ENCODE measurements at places on chromosomes 6 and 20.

DNA sequence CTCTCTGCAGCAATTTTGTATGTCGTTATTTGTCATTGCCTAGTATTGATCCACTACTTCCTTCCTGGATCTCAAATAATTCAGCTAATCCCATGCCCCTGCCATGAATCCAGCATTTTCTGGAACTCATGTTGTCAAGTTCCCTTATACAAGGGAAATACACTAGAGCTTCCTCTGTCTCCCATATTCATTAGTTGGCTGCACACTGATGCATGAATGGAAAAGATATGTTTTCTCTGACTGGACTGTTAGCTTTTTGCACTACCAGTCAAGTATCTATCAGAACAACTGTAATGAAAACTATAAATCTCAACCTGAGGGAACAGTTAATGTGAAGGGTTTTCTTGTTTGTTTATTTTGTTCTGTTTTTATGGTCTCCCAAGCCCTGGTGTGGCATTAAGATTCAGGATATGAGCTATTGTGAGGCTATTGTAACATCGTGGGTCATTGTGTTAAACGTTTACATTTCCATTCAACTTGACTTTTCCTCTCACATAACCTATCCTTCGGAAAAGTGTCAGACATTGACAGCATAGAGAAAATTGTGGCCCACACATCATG is 102.5 kb upstream of the FAM8A1 start:
- DNase-seq: no peak

DNA sequence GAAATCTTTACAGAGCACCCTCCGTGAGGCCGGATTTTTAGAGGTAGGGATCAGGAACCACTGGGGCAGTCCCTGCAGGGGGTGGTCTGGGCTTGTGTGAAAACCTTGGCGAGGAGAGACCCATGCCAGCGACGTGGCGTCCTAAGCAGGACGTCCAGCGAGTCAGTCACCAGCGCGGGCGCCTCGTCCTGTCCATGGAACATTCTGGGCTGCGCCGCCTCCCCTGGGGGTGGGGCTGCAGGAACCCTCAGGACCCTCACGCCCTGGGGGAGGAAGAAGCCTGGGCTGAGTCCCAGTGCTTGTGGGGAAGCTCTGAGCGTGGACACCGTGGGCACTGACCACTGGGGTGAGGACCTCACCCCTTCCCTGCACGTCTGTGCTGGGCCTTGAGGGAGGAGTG is 25.7 kb upstream of the DACT2 start:
- no peak for DNase-seq

DNA sequence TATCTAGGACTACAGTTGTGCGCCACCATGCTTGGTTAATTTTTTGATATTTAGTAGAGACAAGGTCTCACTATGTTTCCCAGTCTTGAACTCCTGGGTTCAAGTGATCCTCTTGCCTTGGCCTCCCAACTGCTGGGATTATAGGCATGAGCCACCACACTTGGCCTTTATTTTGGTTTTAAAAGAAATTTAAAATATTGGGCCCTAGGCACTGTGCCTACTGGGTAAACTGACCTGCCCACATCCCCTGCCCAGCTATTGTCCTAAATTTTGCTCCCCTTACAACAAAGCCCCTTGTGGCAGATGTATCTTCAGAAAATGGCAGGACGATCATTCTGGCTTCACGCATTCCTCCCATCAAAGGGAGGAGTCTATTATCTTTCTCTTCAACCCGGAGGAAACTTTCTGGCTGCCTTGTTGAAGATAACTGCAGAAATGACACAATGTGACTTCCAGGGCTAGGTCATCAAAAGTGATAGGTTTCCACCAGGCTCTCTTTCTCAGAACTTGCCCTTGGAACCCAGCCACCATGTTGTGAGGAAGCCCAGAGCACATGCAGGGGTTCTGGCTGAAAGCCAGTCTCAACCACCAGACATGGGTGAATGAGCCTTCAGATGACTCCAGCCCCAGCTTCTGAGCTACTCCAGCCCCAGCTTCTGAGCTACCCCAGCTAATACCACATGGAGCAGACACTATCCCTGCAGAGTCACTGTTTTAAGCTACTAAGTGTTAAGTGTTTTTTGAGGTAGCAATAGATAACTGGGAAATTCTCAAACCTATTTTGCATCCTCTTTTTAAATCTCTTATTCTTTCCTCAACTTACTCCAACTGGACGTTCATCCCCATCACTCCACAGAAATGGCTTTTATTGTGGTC is 4.6 kb upstream of the GUCA1B start:
- DNase-seq: no peak

GRCh38 chr6:10404799-10405512 is 9.9 kb downstream of the TFAP2A start:
- DNase-seq: no peak

DNA sequence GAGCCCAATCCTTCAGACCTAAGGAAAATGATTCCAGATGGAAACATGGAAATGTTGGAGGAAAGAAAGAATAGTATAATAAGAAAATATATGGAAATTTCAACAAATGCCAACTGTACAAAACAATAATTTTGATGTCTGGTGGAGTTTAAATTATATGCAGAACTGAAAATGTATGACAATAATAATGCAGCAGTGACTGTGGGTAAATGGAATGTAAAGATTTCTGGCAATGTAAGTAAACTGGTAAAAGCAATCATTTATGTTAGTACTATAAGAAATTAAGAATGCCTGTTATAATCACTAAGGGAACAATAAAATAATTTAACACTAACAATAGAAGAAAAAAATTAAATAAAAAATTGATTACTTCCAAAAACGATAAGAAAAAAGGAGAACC is 89.0 kb downstream of the EDN1 start:
- no peak for DNase-seq

DNA sequence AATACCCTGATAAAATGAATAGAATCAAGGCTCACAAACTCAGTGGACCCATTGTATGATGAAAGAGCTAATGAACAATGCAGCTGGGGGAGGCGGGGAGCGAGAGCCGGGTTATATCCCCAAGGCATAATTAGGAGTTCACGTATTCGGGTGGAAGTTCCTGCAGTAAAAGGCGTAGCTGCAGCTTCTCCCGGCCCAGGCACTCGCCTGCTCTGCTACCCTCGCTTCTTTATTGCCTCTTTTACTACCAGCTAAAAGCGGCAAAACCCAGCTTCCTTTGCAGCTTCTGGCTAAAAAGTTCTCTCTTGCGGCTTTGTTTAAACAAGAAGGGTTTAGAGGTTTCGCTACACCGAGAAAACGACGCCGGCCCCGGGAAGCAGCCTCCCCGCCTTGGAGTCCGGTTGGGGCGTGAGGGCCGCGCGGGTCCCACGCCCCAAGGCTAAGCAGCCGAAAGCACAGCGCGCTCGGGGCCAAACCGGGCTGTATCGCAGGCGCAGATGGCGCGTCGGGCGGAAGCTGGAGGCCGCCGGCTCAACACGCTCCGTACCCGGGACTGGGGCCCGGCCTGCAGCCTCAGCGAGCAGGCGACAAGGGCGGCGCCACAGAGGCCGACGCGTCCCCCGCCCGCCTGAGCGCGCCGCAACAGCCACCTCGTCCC is 1.6 kb downstream of the ZBTB2 start:
- no peak for DNase-seq

DNA sequence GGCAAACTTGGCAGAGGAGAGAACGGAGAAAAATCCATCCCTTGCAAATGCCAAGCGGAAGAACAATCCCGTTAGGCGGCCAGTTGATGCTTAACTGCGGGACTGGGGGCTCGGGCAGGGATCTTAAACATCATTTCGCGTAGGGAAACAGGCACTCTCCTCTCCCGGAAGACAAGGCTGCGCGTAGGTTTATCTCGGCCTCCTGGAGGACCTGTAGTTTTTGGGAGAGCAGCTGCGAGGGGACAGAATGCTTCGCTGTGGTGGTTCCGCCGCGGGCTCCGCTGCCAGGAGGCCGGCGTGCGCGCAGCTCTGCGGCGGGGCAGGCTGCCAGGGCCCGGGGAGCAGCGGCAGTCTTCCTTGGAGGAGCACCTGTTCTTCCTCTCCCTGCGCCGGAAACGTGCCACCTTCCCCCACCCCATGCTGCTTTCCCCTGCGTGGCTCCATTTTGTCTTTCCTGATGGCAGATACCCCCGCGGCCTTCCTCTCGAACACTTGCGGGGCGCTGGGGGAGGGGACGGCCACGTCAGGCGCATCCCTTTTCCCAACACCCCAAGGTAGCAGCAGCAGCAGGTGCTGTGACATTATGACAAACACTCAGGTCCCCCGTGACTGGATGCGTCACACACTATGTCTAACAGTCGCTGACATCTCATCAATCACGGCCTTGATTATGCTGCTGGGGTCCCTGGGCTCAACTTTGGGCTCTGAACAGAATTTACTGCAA is 230.7 kb upstream of the BTBD3 start:
- no peak for DNase-seq

DNA sequence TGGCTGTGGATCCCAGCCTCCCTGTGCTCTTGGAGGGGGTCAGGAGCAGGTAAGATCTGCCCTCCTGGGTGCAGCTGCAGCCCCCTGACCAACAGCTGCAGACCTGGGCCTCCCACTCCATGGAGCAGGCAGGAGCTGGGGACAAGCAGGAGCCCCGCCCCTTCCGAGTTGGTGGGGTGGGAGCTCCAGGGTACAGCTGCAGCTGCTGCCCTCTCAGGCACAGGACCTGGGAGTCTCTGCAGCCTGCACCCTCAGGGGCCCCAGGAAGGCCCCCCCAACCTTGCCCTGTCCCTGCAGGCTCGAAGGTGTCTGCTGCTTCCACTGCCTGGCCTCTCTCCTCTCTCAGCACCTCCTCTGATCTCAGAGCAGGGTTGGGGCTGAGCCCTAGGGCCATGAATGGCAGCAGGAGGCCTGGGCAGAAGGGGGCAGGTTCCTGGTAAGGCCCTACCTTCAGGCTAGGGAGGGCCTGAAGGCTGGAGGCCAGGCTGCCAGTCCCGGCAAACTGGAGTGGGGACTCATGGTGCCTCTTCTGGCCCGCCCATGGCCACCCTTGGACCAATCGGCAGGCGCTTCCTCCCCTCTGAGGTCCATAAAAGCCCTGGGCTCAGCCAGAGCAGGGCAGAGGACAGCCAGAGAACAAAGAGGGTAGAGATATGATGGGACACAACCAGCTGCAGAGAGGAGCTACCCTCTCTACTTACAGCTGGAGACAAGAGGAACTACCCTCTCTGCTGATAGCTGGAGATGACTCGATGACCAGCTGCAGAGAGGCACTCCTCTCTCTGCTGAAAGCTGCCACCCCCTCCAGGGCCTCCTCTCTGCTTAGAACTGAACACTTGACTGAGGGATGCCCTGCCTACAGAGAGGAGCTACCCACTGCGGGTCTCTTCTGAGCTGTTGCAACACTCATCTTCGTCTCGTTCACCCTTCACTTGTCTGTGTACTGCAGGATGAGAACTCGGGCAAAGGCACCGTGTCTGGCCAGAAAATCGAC is 7.8 kb upstream of the PACSIN1 start:
- no peak for DNase-seq

GRCh38 chr20:42610070-42610469 is 579.6 kb downstream of the PTPRT start:
- DNase-seq: no peak

- no peak for DNase-seq
Measured at GRCh38 chr6:148192310-148192709, 150.3 kb upstream of the SASH1 start.
